ENCODE measurements at places on chromosomes 12 and 14.

DNA sequence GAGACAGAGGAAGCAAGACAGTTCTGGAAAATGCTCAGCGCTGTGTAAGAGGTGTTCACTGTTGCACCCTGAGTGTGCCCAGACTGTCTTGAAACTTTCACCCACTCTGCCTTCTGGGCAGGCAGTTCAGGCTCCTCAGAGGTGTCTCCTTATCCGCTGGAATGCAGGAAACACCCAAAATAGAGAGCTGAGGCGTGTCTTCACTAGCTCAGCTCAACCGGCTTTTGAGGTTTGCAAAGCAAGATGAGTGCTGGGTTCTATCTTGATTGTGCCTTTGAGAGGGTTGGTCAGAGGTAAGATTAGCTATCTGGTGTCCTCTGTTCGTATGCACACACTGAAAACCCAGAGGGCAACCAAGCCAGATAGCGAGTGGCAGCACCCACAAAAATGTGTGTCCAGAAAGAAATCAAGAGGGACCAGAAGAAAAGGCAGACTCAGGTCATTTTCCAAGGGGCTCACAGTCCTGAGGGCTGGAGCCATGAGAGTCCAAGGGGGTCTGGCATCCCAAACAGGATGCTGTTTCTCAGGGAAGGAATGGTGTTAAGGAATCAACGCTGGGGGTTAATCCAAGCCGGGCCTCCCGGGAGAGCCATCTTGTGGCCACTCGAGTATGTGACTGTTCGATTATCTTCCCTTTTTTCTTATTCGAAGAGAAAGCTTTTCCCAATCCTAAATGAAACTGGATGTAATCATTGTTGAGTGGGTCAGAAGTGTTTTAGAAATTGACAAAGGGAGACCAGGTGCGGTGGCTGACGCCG, 47.1 kb downstream of the TBX3 start:
- no peak for DNase-seq

- no peak for DNase-seq
These were observed 157.4 kb upstream of the TMEM260 start for GRCh38 chr14:56422221-56422620.

DNA sequence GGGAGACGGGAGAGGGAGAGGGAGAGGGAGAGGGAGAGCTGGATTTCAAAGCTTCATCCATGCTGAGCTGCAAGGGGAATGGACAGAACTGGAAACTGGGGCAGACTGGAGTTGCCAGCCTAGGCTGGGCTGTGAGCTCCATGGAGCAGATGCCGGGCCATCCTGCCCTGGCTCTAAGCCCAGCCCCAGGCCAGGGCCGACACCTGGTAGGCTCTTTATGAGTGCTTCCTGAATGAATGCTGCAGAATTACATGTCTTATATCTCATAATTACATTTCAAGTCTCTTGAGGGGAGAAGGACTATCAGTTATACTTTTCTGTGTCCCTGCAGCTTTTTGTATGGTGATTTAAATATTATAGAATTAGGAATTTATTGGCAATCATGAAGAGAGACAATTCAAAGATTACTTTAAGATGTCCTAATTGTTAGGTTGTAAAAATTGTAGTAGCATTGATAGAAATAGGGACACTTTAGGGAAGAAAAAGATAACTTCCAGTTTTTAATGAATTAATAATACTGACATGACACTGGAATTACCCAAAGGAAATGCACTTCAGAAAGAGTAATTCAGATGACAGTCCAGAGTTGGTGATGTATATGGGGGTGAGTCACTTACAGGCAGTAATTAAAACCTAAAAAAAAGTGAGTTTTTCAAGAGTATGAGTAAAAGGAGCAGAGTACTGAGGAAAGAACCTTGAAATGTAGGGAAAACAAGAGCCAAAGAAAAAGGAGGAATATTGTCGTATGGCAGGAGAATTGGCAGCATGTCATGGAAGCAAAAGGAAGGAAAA, 29.0 kb downstream of the SCYL2 start:
- DNase-seq: no peak

GRCh38 chr14:59464486-59465315, 479 bp downstream of the GPR135 start:
- DNase-seq: peak; percentile 66

- no peak for DNase-seq
These were observed 145.8 kb downstream of the TMEM117 start for GRCh38 chr12:43981726-43982125.

GRCh38 chr14:91470216-91470615, 39.9 kb downstream of the PPP4R3A start:
- no peak for DNase-seq

DNA sequence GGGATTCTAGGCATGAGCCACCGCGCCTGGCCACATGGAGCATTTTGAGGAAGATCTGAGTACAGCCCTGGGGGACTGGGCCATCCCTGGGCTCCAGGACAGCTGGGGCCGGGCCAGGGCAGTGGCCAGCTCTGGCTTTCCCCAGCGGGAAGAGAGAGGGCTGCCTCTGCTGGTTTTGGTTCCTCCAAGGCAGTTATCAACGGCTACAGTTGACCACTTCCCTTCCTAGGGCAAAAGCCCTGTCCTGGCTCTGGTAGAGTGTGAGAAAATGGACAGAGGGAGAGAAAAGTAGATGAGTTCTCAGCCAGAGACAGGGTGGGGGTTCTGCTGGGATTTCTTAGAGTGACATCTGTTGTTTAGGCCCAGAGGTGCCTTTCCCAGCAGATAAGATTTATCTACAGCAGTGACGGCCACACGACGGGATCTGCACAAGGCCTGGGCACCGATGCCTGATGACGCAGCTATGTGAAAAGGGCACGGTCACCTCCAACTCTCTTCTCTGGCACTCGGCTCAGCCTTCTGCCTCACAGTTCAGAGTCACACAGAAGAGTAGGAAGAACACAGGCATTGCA, 5.5 kb upstream of the HVCN1 start:
- DNase-seq: no peak

GRCh38 chr12:97363693-97364092, 98.9 kb upstream of the RMST start:
- no peak for DNase-seq

GRCh38 chr12:6667559-6668210, 4.8 kb upstream of the ING4 start:
- no peak for DNase-seq

DNA sequence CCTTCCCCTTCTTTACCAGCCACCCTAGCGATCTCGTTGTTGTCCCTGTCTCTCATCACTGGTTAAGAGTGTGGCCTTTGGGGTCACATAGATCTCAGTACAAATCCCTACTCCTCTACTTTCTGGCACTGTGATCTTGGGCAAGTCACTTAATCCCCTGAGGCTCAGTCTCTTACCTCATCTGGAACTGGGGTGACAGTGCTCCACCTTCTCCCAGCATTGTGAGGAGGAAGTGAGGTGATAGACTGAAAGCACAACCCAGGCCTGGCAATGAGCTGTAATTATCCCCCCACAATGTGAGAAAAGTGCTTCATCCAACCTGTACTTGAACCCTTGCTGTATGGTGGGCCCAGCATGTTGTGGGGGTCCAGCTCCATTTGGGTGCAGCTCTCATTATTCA, 48.0 kb downstream of the IRAK3 start:
- DNase-seq: no peak

DNA sequence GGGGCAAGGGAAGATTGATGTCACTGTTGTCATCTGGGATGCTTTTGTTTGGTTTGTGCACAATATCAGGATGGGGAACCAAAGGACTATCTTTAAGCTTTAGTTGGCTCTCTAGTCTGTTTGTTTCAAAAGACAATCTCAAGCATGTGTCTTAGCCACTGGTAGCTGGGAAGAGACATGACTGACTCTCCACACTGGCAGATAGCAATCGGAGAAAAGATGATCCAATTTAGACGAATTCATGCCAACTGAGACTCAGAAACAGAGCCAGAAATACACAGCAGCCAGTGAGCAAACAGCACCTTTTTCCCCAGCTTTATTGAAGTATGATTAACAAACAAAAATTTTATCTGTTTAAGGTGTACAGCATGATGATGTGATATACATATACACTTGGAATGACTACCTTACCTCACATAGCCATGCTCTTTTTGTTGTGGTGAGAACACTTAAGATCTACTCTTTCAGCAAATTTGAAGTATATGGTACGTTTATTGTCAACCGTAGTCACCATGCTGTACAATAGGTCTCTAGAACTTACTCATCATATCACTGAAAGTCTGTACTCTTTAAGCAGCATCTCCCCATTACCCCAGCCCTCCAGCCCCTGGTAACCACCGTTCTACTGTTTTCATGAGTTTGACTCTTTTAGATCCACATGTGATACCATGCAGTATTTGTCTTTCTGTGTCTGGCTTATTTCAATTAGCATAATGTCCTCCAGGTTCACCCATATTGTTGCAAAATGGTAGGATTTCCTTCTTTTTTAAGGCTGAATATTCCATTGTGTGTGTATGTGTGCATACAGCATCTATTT, 50.6 kb downstream of the DUSP16 start:
- no peak for DNase-seq

- DNase-seq: no peak
These were observed 96.8 kb upstream of the SYT10 start for GRCh38 chr12:33536431-33536830.

DNA sequence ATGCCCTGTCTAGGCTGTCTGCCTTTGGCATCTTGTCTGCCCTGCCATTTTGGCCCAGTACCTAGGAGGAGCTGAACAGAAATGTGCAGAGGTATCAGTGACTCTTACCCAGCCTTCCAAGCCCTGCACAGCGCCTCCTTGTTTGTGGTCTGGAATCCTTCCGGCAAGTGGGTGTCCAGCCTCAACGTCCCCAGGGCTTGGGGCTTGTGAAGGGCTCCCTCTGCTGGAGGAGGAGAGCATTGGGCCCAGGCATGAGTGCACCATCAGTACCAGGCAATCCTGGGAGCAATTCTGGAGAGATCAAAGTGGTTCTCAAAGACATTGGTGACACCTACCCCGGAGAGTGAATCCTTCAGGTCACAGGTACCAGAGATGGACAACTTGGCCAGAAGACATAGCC, 2.4 kb upstream of the TCL1B start:
- DNase-seq: no peak

GRCh38 chr12:131862600-131862993, 31.8 kb upstream of the ULK1 start:
- DNase-seq: no peak

DNA sequence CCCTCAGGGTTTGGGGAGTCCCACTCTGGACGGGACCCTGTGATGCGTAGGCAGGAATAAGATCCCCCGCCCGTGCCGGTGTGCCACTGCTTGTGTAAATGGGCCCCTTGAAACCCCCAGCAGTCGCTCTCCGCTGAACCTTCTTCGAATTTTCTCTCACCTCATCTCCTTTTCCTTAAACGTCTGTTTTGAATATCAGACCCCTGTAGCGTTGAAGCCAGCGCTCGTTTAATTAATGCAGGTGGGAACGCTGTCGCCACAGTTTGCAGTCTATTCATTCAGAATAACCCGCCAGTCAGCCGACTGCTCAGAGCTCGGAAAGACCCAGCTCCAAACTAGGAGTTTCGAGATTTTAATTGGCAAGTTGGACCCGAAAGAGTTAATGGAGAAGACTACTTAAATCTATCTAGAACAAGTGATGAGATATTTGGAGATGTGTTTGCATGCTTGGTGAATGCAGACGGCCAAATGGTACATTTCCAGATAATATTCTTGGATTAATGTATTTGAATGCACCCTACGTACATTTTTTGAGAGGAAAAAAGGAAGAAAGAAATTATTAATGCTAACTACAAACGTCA, 739 bp upstream of the PPP2R5E start:
- DNase-seq: no peak

GRCh38 chr14:63852271-63852816, 460 bp upstream of the SYNE2 start:
- no peak for DNase-seq

DNA sequence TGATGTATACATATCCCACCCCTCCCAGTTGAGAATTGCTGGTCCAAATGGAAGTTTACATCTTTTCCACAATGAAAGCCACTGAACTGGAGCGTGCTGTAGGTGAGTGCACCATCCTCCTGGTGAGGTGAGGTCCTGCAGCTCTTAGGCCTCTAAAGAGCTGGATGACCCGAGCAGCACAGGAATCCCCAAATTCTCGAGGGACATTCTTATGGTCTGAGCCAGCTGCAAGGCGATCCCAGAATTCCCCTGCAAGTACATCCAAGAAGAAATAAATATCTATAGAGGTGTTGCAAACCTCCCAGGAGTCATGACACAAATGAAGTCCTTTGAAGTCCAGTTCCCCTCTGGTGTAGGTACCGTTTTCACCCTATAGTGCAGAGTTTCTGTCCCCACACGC, 24.0 kb downstream of the TMEM132C start:
- DNase-seq: no peak

- DNase-seq: no peak
These were observed 61.7 kb upstream of the VRK1 start for GRCh38 chr14:96735526-96735925.

DNA sequence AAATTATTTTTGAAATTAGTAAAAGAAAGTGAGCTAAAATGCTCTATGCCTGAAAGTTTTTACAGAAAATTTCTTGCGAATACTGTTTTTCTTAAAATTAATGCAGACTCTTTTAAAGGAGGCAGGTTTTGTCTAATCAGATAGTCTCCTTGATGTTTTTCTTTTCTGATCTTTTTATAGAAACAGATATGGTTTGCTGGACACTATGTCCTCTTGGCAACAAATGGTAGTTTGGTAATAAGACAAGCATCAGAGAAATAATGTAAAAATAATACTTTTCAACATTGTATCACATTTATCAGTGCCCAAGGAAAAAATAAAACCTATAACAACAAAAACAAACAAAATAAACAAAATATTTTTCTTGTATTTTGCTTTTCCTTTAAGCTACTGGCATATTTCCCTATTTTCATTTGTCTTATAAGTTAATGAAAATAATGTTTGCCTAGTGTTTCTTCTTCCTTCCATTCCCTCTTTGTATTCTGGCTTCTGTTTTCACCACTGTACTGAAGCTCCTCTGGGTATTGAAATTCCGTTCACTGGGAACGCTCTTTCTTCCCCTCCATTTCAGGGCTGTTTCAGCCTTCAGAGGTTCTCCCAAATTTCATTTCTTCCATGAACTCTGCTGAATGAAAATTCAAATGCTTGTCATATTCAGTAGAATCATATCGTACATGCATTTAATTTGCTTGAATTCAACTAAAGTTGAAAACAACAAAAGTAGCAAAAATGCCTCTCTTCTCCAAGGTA, 115.3 kb downstream of the TRMT5 start:
- DNase-seq: no peak

DNA sequence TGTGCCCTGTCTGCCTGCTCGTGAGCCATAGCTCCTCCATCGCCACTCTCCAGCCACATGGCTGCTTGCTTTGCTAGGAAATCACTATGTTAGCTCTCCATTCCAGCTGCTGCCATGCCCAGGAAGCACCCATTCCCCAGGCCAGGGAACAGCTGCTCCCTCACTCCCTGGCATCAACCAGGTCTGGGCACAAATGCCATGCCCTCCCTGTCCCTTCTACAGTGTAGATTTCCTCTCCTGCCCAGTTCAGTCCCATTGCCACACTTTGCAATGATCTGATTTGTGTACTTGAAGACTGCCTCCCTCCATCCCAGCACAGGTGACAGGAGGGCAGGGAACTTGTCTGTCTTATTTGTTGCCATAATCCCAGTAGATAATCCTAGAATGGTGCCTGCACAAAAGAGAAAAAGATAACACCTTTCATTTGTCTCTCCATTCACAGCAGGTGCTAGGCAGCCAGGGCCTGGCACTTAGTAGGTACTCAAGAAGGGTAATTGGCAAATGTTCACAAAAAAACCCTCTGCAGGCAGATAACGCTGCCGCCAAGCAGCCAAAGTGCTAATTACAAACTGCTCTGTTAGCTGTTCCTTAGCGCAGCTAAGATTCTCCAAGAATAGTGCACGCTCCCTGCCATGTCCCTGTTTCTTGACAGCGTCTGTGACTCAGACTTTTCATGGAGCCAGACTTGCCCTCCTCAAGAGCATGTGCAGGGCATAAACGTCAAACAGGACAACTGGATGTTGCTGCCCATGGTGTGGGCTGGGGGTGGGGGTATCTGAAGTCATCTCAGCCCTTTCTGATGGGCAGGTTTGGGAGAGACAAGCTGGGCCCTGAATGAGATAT, 69.1 kb downstream of the ARL6IP4 start:
- no peak for DNase-seq
